Bronchial epithelial cell (primary cell): ENCODE measurements at places on chromosomes 2 and 18. TPM values are rescaled to one million over a fixed set of nuclear protein-coding genes. Genes with fewer than 3 reads are reported as not detected.

DNA sequence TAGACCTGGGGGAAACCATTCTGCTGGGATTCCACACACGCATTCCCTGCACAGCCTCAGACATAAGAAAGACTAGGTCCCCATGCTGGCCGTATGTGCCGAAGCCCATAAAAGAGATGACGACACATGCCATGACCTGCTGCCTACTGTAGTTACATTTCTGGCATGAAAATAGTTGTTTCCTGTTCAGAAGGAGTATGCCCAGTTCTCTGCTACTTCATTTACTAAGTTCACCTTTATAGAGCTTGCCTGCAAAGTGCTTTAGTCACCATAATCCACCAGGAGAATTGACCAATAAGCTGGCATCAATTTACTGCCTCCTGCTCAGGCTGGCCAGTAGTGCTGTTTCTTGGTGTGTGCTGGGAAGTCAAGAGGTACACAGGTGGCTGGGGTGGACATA lies 150.2 kb upstream of the ALPP start:
- peak; percentile 68 for DNase-seq

NEU2 gene
- not detected in 2 replicates for total RNA-seq

- no peak for DNase-seq
Measured at GRCh38 chr2:99747842-99748241, 258.0 kb upstream of the REV1 start.

DNA sequence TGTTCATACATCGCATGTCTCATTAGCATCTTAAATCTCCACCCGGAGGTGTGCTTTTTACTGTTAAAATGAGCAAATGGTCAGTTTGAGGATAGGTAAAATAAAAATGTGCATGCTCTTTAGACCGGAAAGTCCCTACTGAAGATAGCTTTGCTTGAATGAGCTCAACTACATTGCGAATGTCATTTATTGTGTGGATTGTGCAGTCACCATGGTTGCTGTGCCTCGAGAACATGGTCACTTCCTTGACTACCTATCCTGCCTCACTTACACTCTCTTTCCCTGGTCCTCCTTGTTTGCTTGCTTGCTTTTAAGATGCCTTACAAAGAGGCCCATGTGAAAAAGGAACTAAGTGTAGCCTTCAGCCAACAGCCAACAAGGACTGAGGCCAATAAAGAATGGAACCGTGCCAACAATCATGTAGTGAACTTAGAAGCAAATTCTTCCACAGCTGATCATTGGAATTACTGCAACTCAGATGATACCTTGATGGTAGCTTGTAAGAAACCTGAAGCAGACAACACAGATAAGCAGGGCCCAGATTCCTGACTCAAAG lies 72.2 kb upstream of the BARD1 start:
- DNase-seq: peak; percentile 4

- no peak for DNase-seq
Measured at GRCh38 chr2:149666809-149667320, 79.3 kb upstream of the MMADHC start.

FOXI3 gene
- total RNA-seq: under 0.01 TPM in 1 of 2 replicates, not detected in the other

- no peak for DNase-seq
Measured at GRCh38 chr2:45895241-45895861, 243.9 kb downstream of the PRKCE start.

SAG gene
- total RNA-seq: not detected in 2 replicates

DNA sequence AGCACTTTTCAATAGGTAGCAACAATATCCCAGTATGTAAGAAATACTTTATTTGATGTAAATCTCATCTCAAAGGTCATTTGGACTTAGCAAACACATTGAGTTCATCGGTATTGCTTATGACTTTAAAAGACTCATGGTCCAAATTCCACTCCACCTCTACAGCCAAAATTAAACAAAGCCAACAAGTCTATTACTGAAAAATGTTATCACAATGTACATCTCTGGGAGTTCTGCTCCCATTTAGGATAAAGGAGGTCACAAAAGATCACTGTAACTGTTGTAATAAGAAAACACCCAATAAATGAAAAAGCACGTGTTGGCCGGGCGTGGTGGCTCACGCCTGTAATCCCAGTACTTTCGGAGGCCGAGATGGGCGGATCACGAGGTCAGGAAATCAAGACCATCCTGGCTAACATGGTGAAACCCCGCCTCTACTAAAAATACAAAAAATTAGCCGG lies 50.0 kb downstream of the ESCO1 start:
- no peak for DNase-seq

GRCh38 chr2:100972452-100972851 lies 29.6 kb upstream of the RPL31 start:
- no peak for DNase-seq

GRCh38 chr2:48946449-48947048 lies 191.0 kb upstream of the LHCGR start:
- DNase-seq: peak; percentile 59

- no peak for DNase-seq
Measured at GRCh38 chr2:73006969-73007710, 64.4 kb downstream of the SFXN5 start.

- no peak for DNase-seq
Measured at GRCh38 chr18:11309172-11309571, 159.8 kb upstream of the PIEZO2 start.

CFLAR gene
- 77.1 and 100 TPM in 2 replicates for total RNA-seq

DNA sequence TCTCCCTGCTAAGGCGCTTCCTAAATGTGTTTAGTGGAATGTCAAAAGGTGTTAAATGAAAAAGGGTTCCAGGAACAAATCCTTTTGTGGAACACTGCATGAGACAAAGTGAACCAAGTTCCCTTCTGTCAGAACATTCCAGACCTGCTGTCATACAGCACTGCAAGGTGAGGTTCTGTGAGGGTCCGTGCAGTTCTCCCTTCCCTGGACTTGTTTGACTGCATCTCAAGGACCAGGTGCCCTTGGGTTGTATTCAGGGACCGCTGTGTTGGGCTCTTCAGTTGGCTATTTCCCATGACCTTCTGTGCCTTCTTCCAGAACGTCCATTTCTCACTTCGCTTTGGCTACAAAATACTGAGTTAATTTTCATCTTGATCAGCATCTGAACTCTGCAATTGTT lies 328.2 kb downstream of the PTPRM start:
- DNase-seq: no peak

DNA sequence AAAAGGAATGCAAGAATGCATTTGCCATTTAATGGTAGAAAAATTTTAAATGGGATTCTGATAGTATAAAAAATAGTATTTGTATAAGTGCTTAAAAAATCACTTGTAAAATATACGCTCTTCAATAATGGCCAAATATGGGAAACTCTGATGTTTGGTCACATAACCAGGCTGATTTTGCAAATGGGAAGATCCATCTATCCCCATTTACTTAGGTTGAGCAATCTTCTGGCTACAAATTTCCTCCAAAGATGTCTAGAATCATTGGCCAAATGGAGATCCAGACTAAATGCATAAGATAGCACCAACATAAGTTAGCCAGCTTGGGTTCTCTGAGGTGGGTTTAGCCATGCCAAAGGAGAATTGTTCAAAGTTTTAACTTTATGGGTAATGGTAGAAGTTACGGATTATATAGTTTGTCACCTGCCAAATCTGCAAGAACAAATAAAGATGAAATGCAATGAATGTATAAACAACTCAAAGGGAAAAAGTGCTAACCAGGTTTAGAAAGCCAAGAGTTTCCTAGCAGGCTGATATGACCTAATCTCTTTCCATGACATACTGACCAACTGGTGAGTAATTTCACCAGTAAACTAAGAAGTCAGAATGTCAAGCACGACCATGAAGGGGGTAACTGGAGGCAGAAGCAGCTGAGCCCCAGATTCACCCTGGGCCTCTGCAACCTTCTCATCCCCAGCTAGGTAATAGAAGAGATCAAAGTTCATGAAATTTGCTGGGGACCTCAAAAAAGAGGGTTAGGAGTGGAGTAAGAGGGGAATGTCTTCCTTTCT lies 10.0 kb downstream of the RHOB start:
- no peak for DNase-seq

- no peak for DNase-seq
Measured at GRCh38 chr2:229672021-229672420, 42.3 kb downstream of the DNER start.

- no peak for DNase-seq
Measured at GRCh38 chr18:12990641-12990966, 558 bp upstream of the CEP192 start.

- DNase-seq: no peak
Measured at GRCh38 chr2:200845194-200845593, 19.3 kb downstream of the CLK1 start.

DNA sequence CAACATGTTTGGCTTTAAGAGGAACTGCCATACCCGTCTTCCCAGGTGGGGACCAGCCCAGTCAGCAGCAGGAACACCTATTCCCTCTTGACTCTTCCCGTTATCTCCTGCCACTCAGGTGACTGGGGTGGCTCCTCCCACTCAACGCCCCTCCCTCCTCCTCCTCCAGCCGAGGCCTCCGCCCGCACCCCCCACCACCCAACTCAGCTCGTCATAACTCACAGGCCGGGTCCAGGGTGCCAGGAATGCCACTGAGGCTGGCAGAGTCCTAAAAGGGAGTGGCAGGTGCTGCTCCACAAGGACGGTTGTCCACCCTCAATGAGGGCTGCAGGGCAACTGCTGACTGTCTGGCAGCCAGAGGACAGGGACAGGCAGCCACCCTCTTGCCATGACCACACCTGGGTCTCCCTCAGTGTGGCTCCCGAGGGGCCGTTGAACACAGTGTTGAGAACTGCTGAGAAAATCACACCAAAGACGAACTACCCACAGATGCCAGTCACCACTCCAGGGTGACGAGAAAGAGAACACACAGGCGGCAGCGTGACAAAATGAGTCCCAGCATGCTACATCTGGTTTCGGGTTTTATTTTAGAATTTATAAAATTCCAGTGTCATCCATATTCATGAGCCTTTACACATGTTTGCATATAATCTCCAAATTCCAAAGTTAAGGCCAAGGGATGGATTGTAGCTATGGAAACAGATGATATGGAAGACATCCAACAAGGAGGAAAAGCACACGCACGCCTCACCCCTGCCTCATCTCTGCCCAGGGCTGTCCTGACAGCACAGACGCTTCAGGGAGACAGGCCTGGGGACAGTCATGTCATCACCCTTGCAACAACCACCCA lies 38.5 kb downstream of the ANO7 start:
- DNase-seq: no peak

DNA sequence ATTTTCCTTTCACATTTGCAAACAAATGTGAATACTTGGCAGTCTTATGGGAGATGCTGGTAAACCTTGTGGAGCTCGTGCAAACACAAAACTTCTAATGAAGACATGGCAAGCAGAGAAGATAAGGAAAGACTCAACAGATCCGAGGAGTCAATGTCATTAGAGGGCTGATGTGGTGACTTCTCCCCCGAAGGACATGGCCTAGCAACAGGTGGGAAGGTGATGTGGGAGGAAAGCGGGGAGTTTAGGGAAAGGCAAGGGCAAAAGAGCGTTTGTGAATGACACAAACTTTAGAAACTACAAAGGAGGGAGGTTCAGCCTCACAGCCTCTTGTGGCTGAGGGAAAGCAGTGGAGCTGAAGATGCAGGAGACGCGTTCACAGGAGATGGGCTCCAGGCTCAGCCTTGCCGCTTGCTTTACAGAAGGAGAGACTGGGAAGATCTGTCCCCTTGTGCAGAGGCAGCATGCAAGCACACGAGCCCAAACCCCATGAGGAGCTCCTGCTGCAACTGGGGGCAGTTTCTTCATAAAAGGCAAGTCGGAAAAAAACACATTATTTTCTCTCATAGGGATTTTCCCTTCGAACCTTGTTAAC lies 86.6 kb downstream of the SOWAHC start:
- no peak for DNase-seq

GRCh38 chr2:128362889-128363228 lies 44.2 kb upstream of the HS6ST1 start:
- DNase-seq: no peak

DNA sequence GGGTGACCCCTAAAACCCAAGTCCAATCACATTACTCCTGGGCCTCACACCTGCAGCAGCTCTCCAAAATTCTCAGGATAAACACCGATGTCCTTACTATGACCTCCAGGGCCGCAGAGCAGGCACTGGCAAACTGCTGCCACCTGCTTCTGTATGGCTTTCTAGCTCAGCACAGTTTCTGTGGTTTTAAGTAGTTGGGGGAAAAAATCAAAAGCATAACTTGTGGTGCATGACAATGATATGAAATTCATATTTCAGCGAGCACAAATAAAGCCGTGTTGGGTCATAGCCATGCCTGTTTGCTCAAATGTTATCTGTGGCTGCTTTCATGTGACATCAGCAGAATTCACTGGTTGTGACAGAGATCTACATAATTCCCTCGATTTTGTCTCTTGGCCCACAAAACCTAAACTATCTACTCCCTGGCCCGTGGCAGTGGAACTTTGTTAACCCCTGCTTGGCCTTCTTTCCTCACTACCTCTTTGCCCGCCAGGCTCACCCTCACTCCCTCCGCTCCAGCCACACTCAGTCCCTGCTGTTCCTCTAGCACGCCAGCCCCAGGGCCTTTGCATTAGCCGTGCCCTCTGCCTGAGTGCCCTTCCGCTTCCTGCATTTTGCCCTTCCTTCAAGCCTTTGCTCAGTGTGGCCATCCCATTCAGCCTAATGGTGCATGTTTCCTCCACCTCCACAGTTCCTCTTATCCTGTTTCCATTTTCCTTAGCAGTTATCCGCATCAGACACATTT lies 108.3 kb downstream of the AGAP1 start:
- DNase-seq: no peak

- no peak for DNase-seq
Measured at GRCh38 chr2:58984731-58985130, 743.6 kb upstream of the FANCL start.

CASP8 gene
- 20.9 and 27.6 TPM in 2 replicates for total RNA-seq
